ENCODE measurements at places on chromosomes 12 and 14.

DNA sequence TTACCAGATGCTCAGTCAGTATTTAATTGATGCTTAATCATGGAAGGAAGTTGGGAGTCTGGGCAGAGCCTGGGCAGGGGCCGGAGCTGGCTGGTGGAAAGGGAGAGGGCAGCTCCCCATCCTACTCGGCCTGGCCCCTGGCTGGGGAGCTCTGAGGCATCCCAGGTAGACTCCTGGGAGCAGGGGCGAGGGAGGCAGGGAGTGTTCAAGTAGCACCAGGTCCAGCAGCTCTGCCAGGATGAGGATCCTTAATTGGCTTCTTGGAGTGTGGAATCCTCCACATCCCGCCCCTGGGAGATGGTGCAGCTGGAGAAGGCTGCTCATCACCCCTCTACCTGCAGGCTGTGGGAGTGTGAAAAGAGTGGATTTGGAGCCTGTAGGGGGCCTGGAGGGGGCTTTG lies 30.9 kb downstream of the SYNDIG1L start:
- no peak for DNase-seq

GRCh38 chr14:90531497-90531896 lies 134.7 kb downstream of the CALM1 start:
- DNase-seq = no peak

GRCh38 chr14:92552066-92552465 lies 38.5 kb downstream of the RIN3 start:
- no peak for DNase-seq

DNA sequence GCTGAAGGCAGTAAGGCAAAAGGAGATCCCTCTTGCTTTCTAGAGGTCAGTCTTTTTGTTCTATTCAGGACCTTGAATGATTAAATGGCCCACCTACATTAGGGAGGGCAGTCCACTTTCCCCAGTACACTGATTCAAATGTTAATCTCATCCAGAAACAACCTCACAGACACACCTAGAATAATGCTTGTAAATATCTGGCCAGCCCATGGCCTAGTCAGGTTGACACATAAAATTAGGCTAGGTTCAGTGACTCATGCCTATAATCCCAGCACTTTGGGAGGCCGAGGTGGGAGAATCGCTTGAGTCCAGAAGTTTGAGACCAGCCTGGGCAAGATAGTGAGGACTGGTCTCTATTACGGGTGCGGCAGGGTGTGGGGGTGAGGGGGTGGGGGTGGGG lies 43.5 kb downstream of the MIPOL1 start:
- DNase-seq = no peak

Data from brain pericyte (primary cell).